HCT116 (cell line): ENCODE measurements at places on chromosomes 16 and 17. TPM values are rescaled to one million over a fixed set of nuclear protein-coding genes. Genes with fewer than 3 reads are reported as not detected.

The C16orf46 gene
- 1.7 TPM for total RNA-seq

The STH gene
- total RNA-seq: not detected

The ABHD15 gene
- total RNA-seq: 8.2 TPM

The TMEM11 gene
- 31.0 TPM for total RNA-seq

The IGSF6 gene
- total RNA-seq: not detected

The SDK2 gene
- 0.10 TPM for total RNA-seq

The CDRT15L2 gene
- not detected for total RNA-seq

The IL21R gene
- total RNA-seq: 1.2 TPM

The LRRC45 gene
- total RNA-seq: 40.1 TPM

DNA sequence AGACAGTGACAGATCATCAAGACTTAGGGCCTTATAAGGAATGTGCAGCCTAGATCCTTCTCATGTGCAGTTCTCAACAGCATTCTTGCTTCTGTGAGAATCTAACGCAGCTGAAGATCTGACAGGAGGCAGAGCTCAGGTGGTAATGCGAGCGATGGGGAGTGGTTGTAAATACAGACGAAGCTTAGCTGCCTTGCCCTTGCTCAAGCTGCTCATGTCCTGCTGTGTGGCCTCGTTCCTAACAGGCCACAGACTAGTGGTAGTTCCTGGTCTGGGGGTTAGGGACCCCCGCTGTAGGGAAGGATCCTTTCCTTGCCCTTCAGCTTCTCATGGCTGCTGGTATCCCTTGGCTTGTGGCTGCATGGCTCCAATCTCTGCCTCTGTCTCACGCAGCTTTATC, 10.3 kb upstream of the NTN1 start:
- no peak for DNase-seq

GRCh38 chr17:79845601-79845949, 6.3 kb upstream of the CBX4 start:
- no peak for DNase-seq

DNA sequence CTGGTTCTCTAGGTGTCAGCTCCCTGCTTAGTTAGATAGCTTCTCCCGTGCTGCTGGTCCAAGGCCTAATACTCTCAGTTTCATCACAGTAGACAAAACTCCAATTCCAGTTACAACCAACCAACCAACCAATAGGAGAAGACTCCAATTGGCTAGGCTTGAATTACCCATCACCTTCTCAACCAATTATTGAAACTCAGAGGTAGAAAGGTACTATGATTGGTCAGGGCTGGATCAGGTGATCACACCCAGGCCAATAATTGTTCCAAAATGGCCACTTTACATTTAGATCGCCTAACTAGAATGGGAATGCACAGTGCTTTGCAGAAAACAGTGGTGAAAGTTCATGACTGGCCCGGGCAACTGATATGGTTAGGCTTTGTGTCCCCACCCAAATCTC, 49.5 kb upstream of the CRHR1 start:
- DNase-seq: no peak

GRCh38 chr16:50808929-50809538, 67.1 kb downstream of the CYLD start:
- DNase-seq: no peak

GRCh38 chr17:33099252-33099651, 107.6 kb downstream of the SPACA3 start:
- no peak for DNase-seq

DNA sequence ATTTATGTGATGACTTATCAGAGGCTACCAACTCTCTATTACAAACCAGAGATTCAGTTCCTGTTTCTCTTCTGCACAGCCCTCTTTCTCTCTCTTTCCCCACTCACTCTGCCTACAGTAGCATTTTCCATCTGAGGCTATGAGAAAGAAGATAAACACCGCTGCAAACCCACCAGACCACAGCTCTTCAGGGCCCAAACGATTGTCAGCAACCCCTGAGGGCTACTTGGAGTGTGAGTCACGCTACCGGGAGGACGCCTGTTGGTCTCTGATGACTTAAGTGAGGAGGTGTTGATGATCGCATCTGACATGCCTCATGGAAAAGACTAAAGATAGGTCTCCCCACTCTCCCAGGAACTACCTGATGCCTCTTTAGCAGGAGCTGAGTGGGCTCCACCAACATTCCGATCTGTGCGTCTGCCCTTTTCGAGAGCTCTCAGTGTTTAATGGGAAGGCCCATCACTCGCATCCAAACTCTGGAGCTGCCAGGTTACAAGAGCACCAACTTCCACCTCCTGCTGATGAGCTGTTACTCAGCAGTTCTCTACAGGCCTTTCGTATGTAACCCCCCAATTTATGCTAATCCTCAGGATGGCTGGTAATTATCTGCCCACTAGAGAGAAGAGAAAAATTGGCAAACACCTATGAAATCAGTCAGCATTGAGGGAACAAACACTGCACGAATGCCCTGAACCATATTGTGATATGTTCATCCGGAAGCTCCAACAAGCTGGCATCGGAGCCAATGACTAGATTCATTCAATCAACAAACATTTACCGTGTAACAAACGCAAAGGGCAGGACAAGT, 9.2 kb downstream of the GRIN2A start:
- no peak for DNase-seq

GRCh38 chr17:81422776-81423697, 27.8 kb downstream of the BAHCC1 start:
- peak; percentile 68 for DNase-seq

- no peak for DNase-seq
These were observed 82.3 kb downstream of the SDR42E1 start for GRCh38 chr16:81928975-81929374.

GRCh38 chr16:6891496-6891895, 441.1 kb upstream of the RBFOX1 start:
- no peak for DNase-seq

DNA sequence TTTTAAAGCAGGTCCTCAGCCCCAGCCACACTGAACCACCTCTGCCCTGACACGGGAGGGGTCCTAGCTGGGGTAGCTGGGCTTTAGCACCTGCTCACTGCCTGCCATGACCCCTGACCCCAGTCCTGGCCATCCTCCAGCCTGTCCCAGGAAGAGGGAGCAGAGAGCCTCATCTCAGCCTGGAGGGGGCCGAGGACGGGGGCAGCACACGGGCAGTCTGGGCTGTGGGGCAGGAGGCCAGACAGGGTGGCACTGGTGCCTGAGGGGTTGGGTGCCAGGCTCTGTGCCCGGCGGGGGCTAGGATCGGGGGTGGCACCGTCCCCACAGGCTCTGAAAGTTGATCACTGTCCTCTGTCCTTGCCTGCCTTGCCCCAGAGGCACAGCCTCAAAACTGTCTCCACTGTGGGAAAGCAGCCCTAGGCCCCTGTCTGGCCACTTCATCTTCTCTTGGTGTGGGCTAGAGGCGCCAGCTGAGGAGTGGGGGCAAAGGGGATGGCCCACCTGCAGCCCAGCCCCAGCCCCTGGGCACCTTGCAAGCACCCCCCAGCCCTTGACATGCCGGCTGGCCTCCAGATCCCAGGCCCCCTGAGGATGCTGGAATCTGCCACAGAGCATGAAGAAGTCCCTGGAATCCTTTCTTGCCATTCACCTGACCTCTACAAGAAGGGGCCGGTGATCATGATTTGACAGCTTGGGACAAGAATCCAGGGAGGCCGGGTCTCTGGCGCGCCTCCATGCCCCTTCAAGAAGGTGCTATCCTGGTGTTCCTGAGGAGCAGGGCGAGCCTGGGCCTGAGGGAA, 15.7 kb downstream of the ENDOV start:
- DNase-seq: no peak

GRCh38 chr16:88634141-88634993, 4.0 kb upstream of the IL17C start:
- DNase-seq: no peak

GRCh38 chr16:4362476-4363135, 9.0 kb upstream of the VASN start:
- no peak for DNase-seq

GRCh38 chr17:36464765-36465088, 21.8 kb upstream of the ZNHIT3 start:
- DNase-seq: no peak

DNA sequence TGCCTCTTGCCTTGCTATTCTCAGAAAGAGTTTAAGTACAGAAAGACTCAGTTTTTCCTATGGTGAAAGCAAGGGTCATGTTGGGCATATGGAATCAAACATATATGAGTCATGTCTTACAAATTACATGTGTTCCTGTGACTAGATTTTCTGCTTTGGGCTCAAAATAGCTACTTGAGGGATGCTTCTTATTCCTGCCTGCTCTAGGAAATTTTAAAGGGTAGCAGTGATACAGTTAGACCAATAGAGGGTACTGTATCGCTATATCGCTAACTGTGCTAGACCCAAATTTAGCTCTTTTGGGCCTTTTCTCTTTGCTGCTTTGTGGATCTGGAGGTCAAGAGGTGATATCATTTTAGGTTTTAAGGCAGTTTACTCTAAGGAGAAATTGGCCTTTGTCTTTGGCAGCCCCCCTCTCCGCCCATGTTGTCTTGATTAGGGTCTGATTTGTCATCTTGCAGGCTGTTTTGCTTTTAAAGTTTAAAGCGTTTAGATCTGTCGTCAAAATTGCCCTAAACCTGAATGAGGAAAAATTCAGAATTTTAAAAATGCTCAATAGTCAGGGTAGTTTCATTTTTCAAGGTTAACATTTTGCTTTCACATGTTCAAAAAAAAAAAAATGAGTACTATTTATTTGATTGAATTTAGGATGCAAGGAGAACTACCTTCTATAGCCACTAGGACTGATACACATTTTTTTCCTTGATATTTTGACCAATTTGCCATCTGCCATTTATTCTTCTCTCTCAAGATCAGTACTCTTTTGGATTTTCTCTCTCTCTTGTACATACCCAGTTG, 8.8 kb downstream of the NFATC3 start:
- no peak for DNase-seq

GRCh38 chr17:2250140-2251095, 53.2 kb downstream of the SMG6 start:
- DNase-seq: no peak

GRCh38 chr17:12624211-12624610, 41.5 kb upstream of the MYOCD start:
- no peak for DNase-seq

DNA sequence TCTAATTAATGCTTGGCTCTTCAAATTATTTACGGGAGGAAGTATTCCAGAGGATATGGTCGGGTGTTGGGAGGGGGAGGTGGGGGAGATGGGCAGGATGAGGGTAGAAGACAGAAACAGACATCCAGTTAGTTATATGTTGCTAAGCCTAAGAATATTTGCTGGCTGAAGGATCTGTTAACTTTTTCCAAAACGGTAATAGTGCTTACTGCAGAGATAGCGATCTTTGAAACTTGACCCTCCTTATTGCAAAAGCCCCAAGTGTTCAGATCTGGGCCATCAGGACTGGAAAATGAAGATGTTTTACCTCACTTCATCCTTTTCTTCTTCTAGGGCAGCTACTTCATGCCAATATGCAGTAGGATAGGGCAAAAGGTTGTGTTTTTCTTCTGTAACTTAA, 27.0 kb upstream of the MMD start:
- DNase-seq: no peak

- no peak for DNase-seq
These were observed 30.9 kb downstream of the PGS1 start for GRCh38 chr17:78409191-78409928.
